Stimulated activated CD4-positive, alpha-beta T cell treated with anti-CD3 and anti-CD28 coated beads, Interleukin-4, amount 100 ng/mL, for 48 hours (primary cell): ENCODE measurements at places on chromosomes 2 and 18.
A peak's percentile ranks its signal among the peaks of the same experiment; 100 is the strongest.

DNA sequence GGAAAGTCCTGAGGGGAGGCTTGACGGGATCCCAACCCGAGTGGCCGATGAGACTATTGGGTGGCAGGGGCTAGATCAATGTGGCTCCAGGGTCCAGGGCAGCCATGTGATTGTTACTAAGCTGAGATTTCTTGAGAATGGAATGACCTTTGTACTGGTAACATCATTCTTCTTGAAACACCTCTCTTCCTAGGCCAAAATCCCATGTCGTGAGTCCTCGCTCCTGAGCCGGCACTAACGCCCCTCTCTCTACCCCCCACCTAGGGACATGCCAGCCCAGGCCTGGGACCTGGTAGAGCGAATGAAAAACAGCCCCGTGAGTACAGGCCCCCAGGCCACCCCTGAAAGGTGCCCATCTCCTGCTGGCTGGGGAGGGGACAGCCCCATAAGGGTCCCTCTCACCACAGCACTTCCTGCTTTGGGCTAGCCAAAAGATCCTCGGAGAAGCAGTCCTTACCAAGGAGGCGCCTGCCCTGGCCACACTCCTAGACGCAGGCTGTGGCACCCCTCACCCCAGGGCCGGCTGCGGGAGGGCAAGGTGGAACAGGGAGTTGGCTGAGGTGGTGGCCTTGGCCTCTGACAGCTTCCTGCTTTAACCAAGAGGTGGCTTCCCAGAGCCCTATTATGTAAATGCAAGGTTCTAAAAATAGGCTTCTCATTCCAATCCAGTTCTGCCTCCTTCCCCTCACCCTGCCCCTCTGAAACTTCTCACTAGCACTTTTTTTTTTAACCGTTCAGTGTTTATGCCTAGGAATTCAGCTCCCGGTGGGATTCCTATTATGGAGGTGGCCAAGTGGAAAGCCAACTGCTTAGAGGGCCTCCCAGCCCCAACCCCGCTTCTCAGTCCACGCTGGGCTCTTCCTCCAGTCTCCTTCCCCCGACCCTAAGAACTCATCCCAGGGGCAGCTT is 126.6 kb upstream of the PPP1CB start:
- DNase-seq = peak; percentile 54

DNA sequence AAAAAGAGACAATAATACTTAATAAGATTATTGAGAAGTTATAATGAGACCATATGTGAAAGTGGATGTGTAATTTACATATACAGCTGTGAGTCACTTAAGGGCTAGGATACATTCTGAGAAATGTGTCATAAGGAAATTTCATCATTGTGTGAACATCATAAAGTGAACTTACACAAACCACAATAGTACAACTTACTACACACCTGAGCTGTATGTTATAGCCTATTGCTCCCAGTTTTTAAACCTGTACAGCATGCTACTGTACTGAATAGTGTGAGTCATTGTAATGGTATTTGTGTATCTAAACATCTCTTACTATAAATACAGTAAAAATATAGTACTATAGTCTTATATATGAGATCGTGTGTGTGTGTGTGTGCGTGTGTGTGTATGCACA is 1420.3 kb upstream of the PIK3C3 start:
- no peak for DNase-seq

- DNase-seq = no peak
Measured at GRCh38 chr2:169072163-169072925, 3.0 kb downstream of the DHRS9 start.

GRCh38 chr2:32746669-32747068 is 118.8 kb downstream of the TTC27 start:
- DNase-seq = no peak

DNA sequence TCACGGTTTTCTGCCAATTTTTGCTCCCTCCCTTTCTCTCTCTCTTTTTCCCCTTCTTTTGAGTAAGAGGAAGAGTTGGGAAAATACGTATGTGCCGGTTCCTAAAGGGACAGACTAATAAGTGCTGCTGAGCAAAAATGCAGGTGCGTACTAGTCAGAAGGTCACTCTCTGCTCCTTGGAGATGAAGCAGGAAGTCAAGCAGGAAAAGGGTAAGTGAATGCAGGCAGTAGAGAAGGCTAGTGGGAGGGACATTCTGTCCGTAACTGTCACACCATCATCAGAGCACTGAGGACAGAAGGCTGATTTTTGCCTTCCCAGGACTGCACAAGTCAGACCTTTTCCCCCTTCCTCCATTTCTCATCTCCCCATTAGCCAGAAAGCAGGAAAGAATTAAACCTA is 105.7 kb downstream of the CDH2 start:
- DNase-seq = no peak

DNA sequence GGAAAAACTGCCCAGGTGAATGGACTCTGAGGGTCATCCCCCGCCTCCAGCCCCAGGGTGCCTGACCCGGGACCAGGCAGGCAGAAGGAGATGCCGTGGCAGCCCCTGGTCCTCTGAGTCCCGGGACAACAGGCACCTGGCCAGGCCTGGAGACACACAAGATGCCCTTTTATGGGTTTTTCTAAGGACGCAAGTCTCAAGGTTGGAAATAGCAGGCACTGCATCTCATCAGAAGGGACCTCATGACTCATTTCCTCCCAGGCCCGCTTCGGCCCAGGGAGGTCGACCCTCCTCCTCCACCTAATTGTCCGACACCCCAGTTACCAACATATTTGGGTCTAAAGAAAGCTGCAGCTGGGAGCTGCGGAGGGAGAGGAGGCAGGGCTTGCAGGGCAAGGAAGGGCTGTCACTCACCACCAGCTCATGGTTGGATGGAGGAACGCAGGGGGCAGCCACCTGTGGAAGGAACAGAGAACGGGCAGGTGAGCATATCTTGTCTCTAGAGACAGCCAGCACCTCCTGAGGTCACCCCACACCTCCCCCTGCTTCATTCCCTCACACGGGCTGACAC is 82.9 kb downstream of the TNS1 start:
- DNase-seq = no peak

GRCh38 chr18:37861981-37862380 is 296.4 kb upstream of the CELF4 start:
- no peak for DNase-seq

GRCh38 chr2:238061315-238062202 is 758 bp downstream of the SCLY start:
- peak; percentile 18 for DNase-seq
